ENCODE measurements at places on chromosomes 6 and 20.

DNA sequence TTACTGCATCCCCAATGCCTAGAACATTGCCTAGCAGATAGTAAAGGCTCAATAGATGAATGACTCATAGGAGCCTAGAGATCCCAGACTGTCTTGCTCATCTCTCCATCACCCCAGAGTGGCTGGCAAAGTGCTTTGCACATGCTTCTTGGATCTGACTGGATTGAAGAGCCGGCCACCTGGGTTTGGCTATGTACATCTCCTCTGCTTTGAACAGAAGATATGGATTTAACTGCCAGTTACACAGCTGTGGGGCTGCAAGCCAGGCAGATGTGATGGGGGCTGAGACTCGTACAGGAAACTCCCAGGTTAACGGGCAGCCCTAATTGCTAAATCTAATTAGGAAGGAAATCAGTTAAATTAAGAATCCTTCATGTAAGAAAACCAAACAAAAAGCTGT, 28.6 kb downstream of the MYLIP start:
- DNase-seq: no peak

DNA sequence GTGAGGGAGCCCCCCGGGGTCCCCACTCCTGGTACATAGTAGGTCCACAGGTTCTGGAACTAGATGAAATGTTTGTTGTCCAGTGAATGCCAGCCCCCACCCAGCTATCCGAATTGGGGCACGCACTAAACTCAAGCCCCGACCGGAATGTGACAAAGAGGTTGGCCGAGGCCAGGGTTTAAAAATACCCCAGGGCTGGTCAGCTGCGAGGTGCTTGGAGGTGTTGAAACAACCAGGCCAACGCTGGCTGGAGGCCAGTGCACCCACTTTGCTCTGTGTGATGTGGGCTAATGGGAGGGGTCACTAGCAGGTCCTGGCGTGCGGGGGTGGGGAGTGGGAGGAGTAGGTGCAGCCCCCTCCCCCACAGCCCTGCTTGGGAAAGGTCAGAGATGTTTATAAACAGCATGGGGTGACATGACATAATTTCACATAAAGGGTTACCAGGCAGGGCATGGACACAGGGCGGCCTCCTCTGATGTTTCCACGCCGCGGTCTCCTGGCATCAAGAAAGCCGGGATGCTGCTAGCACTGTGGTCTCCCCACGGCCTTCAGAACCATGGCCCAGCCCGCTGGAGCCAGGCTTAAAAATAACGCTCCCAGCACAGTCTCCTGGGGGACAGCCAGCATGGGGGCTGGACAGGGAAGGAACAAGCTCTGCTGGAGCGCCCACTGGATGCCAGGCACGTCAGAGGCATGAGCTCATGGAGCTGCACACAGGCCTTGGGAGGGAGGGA, 111.2 kb upstream of the PTPN1 start:
- no peak for DNase-seq

- DNase-seq: no peak
Observed at GRCh38 chr6:1215884-1216487, 95.9 kb upstream of the FOXQ1 start.

- DNase-seq: peak; percentile 25
Observed at GRCh38 chr6:127022302-127022701, 96.2 kb upstream of the RSPO3 start.

GRCh38 chr6:105593805-105594671, 191.2 kb upstream of the PREP start:
- DNase-seq: no peak

DNA sequence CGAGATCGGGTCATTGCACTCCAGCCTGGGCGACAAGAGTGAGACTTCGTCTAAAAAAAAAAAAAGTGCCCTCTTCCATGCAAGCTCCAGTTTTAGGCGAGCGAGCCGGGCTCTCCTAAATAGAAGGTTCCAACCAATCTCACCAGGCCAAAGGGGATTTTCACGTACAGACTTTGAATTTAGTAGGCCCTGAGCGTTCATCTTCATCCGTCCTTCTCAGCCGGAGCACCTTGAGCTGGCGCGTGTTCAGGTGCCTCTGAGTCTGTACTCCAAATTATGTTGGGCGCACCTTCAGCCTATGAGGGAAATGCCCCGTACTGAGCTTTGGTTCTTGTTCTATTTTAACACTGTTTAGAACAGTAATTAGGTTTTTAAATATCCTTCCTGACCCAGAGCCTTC, 817 bp upstream of the TAP2 start:
- no peak for DNase-seq

GRCh38 chr6:91392951-91393350, 806.1 kb upstream of the MAP3K7 start:
- DNase-seq: no peak

DNA sequence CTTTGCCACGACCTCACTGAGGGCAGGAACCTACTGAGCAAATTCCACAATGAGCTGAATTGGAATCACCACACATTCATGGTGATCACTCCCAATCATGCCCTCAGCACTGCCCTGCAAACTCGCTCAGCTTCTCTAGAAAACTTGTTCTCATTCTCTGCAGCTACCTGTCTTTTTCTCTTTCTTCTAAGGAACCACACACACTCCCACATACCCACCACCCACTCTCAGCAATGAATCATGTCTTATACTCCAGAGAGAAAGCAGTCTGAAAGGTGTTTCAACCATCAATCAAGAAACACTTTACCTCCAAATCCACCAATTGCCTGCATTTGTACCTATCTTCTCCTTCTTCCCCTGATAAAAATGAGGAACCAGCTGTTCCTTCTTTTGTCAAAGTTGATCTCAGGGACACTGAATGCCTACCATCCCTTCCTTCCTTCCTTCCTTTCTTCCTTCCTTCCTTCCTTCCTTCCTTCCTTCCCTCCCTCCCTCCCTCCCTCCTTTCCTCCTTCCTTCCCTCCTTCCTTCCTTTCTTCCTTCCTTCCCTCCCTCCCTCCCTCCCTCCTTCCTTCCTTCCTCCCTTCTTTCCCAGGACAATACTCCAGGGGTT, 84.6 kb upstream of the SGK1 start:
- no peak for DNase-seq

DNA sequence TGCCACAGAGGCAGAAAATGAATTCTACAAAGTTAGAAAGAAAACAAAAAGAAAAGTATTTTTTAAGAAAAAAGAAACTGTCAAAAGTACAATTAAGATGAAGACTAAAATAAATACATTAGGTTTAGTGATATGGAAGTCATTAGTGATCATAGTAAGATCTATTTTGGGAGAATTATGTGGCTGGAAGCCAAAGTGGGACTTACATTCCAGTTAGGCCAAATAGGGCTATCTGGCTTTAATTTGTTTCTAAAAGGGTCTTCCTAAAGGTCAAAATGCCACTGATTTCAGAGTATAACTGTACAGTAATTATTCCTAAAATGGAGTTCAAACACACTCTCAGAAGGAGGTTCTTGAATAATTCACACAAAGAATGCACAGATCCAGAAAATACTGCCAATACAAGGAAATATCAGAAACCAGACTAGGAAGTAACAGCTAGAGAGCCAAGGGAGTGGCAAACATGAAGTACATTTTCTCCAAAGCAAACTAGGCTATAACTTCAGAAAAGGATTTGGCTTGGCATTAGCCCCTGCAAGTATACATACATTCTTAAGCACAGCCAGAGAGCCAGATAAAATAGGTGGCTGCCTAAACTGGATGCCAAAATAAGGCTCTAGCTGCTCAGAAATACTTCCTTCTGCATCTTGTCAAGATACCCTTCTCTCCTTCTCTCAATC, 45.3 kb downstream of the PDSS2 start:
- no peak for DNase-seq

DNA sequence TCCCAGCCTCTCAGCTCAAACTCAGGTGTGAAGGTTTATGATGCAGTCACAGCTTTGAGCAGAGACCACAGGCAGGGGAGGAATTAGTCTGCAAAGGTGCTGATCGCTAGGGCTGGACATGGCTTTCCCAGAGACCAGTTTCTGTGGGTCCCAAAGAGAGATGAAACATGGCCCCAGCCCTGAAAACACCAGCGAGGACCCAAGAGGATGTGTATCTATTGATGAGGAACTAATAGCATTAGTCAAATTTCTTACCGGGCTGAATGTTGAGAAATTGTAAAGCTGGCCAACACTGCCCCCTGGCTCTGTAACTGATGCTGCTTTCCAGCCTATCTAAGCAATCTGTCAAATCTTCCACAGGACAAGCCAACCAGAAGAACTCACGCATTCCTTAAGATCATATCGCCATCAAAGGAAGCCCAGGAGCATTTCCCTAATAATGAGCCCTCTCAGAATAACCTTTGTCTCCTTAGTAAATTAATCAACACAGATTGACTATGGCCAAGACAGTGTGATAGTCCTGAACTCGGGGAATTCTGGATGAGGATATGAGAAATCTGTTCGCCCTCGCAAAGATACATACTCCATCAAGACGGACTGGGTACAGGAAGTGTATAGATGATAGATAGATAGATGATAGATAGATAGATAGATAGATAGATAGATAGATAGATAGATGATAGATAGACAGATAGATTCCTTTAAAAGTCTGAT, 7.8 kb upstream of the ACSS1 start:
- peak; percentile 70 for DNase-seq

DNA sequence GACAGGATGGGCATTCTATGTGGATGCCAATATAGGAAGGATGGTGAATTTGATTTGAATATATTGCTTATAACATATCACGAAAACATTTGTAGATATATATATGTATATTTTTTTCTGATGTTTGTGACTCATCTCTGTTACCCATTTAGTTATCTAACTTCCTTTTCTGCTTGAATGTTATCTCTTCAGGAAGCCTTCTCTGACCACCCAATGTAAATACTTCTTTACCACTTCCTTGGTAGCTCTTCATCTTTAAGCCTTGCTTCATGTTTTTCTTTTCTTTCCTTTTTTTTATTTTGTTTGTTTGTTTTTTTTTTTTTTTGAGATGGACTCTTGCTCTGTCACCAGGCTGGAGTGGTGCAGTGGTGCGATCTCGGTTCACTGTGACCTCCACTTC, 260.5 kb upstream of the EPHA7 start:
- DNase-seq: no peak

- no peak for DNase-seq
Observed at GRCh38 chr20:40654876-40655275, 34.2 kb downstream of the MAFB start.
